ENCODE measurements at places on chromosomes 7 and 10.

DNA sequence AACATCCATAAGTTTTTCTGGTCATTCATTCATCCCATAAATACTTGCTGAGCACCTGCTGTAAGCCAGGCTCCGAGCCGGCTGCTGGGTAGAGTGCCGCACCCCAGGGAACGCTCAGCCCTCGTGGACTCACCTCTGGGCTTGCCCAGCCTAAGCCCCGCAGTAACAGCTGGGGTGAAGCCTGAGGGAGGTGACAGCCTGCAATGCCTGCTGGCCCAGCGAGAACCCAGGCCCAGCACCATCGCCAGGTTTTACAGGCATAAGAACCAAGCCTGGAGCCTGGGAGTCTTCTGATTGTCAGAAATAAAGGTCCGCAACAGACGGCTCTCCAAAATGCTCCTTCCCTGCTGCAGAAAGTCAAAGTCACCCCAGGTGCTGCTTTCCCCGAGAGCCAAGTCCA, 205.4 kb downstream of the ZMYND11 start:
- DNase-seq: no peak

DNA sequence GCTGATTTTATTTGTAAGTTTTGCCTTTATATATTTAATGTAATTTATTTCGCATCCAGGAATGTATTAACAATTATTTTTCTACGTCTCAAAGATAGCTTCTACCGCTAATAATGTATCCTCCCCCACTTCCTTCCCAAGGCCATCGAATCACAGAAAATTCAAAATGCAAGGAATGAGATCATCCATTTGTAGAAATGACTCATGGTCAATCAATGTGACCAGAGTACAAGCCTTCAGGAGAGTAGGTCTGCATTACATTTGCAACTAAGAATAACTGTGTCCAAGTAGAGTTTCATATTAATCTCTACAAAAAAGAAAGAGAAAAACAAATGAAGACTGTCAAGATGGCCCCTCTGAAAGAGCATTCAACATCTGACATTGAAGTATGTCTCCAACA, 205.9 kb upstream of the PHF14 start:
- no peak for DNase-seq

GRCh38 chr7:2163600-2164555, 68.9 kb downstream of the MAD1L1 start:
- DNase-seq: no peak

GRCh38 chr7:143492043-143492471, 14.4 kb downstream of the TAS2R41 start:
- DNase-seq: peak; percentile 56
